ENCODE measurements at places on chromosomes 7 and 10.

GRCh38 chr10:99652800-99653390 is 6.4 kb upstream of the ENTPD7 start:
- no peak for DNase-seq

DNA sequence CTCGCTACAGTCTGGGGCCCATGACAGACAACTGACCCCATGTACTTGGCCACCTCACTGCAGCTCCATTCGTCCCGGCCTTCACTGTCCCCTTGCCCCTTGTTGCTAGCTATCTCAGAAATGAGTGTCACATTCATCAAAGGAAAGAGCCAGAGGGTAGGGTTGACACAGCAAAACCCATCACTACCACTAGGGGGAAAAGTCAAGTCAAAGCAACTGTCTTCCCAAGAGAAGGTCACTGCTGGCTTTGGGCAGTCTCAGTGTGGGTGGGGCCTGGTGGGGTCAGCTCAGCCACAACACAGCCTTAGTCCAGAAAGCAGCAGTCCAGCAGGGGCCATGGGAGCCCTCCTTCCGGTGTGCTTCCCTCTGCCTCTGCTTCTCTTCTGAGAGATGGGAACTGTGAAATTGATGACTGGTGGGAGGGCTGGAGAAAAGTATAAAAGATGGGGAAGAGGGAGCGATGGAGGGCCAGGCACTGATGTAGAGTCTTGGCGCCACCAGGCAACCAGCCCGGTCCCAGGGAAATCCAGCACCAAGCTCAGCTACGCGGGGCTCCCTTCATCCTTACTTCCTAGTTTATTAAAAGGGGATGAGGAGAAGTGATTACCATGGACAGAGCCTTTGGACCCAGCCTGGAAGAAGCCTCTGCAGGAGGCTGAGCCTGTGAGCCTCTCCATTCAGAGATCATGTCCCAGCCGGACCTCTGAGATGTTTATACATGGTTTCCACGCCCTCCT is 58.0 kb downstream of the PLXNA4 start:
- no peak for DNase-seq

DNA sequence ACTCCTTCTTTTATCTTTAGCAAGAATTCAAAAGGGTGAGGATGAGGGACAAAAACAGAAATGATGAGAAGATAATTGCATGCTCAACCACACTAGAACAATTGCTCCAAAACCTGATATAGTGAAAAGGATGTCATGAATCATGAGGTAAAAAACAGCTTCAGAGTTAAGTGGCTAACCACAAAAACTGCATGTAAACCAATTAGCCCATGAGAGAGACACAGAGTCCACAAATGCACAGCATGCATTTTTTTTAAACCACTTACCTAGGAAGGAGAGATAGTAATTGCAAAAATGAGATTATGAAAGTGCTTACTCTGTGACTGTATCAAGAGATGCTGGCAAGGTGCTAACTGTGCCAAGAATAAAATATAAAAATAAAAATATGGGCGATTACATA is 132.9 kb downstream of the MBL2 start:
- DNase-seq: no peak

- DNase-seq: no peak
Observed at GRCh38 chr10:121437596-121437995, 160.6 kb downstream of the FGFR2 start.

DNA sequence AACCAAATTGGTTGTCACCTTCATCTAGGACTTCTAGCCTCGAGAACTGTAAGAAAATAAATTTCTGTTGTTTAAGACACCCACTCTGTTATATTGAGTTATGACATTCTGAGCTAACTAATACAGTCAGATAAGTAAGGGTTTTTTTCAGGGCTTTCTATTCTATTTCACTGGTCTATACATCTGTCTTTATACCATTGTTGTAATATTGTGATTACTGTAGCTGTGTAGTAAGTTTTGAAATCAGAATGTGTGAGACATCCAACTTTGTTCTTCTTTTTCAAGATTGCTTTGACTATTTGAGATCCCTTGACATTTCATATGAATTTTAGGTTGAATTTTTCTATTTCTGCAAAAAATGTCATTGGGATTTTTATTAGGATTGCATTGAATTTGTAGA is 7.5 kb downstream of the IFIT1 start:
- no peak for DNase-seq

DNA sequence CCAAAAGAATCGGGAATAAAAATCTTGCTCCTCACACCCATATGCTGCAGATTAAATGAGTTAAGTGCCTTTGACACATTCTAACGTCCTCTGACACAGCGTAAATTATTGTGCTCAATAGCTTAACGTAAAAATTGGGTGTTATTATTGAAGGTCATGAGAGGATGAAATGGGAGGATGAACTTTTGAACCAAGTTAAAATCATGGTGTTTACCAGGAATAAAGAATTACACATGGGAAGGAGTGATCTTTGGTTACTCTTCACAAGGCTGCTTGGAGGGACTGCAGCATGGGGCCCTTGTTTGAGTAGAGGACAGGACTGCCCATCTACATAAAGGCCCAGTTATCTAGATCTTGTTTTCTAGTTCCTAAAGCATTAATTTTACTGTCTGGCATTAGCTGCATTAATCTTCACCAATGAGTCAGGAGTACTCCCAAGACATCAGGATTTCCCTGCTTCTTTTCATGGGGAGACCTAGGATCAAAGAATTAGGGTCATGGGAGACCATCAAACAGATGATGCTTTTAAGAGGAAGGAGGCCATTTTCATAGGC is 84.9 kb upstream of the PRR15 start:
- no peak for DNase-seq

Data from adipocyte (in vitro differentiated cells).